Kidney epithelial cell (primary cell): ENCODE measurements at places on chromosomes 7 and 10.

DNA sequence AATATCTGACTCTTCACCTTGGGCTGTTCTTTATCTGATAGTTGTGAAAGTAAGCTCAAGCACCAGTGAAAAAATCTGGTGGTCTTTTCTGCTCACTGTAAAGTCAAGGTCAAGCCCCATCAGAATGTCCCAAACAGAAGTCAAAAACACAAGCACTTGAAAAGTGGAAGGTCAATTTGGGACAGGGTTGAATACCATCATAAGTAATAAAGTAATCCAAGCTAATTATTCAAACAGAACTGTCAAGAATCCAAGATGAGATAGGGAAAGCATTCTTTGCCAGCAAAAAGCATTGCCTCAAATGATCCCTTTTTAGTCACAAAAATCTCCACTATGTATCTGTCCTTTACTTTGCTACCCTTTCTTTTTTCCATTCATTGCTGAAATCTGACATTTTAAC, 430.1 kb upstream of the NPVF start:
- DNase-seq, result no peak

DNA sequence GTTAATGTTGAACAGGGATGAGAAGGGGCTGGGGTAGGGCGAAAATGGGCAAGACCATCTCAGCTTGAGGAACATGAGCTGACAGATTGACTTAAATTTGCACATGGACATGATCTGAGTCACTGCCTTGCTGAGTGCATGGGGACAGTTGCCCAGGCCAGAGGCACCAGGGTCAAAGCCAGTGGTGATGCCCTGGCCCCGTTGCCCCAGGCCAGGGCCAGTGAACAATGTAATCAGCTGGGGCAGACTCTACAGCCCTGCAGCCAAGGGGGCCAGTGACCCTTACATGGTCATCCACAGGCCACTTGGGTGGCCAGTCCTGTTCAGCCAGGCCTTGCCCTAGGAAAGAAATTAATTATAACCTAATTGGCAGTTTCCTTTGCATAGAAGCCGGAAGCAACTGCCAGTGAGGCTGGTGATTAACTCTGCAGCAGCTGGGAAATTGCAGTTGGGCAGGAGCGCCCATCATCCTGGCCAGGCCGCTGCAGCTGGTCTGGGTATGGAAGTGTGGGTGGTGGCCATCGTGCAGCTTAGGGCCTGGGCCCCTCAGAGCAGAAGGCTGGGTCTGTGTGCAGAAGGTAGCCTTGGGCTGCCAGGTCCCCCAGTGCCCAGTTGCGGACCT, 9.6 kb downstream of the RET start:
- DNase-seq, result no peak

DNA sequence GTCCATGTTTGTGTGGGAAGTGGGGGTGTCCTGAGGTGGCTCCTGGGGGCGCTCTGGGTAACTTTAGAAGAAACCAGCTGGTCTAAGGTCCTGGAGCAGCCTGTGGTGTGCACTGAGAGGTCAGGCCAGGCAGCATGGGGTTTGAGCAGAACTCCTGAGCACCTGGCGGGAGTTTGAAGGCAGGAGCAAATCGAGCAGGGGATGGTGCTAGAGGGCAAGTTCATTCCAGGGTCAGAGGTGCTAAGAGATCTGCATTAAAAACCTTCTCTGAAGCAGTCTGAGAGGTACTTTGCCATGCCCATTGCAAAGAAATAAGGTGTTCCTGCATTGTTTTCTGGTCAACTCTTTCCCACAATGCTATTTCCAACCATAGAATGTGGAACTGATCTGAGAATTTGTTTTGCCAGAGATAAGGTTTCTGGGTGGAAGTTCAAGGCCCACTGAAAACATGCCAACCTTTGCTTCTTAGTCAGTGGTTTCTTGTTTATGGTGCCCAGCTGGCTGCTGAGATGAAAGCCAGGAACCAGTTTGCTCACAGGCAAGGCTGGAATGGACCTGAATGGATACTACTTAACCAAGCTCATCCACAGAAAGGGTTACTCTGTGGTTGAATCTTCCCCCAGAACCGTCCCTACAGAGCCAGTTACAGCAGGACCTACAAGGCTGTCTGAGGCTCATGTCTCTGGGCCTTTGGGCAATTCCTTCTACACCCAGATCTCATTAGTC, 136.3 kb upstream of the TMEM72 start:
- no peak for DNase-seq

DNA sequence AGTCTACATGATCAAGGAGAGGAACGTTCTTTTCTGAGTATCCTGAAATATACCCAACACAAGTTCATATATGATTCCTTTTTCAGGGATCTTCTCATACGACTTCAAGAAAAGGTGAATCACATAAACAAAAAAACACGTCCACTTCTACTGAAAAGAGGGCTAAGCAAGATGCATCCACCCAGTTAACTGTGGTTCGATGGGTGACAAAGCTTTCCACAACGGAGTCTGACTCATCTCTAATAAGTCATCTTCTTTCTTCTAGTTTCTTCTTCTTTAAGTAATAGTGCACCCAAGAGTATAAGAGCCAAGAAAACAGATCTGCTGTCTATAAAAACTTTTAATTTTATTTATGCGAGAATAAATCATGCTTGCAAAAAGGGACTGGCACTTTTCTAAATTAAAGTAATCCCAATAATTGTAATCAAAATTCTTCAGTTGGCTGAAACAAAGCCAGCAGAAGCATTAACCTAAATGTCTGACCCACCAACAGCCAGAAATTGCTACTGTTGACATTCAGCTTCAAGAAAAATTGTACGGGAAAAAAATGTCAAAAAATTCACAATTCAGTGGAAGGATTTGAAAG, 146.9 kb upstream of the ANK3 start:
- peak; percentile 70 for DNase-seq

DNA sequence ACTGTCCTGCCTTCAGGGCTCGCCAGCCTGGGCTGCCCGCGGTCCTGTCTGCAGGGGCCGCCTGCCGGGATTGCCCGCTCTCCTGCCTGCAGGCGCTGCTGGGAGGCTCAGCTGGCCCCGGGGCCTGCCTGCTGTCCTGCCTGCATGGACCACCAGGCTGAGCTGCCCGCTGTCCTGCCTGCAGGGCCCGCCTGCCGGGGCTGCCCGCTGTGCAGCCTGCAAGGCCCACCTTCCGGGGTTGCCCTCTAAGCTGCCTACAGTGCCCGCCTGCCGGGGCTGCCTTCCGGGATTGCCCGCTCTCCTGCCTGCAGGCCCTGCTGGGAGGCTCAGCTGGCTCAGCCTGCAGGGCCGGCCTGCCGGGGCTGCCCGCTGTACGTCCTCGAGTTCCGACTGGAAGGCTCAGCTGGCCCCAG, 164.4 kb downstream of the GLRX3 start:
- DNase-seq, result no peak
